ENCODE measurements at places on chromosomes 3 and 15.

GRCh38 chr3:88573472-88573871, 423.7 kb downstream of the C3orf38 start:
- no peak for DNase-seq

DNA sequence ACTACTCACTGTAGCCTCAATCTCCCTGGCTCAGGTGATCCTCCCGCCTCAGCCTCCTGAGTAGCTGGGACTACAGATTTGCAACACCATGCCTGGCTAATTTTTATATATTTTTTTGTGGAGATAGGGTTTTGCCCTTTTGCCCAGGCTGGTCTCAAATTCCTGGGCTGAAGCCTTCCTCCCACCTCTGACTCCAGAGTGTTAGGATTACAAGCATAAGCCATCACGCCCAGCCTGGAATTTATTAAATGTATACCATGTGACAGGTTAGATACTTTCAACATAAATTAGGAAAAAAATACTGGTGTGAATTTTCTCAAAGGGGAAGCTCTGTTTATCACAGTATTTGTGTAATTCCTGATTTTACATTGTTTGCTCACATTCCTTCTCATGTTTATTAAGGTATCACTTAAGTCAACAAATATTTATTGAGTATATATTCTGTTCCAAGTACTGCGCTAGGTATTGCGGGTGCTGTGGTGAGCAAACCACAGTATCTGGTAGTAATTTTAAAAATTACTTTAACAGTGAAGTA, 24.8 kb downstream of the PPP4R2 start:
- no peak for DNase-seq

- no peak for DNase-seq
Observed at GRCh38 chr15:91891788-91892345, 38.4 kb downstream of the SLCO3A1 start.

GRCh38 chr3:178236555-178237277, 299.5 kb upstream of the KCNMB2 start:
- DNase-seq, result no peak

GRCh38 chr15:89664441-89665350, 9.4 kb upstream of the KIF7 start:
- DNase-seq, result no peak

- no peak for DNase-seq
Observed at GRCh38 chr3:156377718-156378117, 177.2 kb downstream of the SSR3 start.

GRCh38 chr3:103195216-103195615, 760.4 kb downstream of the ZPLD1 start:
- DNase-seq, result no peak

DNA sequence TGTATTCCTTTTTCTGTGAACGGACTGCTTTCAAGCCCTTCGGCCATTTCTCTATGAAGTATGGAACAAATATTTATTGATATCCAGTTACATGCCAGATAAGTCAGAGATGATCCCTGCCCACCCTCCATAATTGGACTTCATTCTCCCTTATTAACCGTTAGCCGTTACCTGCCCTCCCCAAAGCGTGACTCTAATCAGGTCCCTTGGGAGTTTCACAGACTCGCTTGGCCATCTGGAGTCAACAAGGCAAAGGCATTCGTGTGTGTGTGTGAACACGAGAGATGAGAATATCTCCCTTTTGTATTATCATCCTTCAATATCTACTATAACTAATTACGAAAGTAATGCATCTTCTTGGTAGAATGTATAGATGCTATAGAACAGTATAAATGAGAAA, 314.5 kb downstream of the TLE3 start:
- DNase-seq, result no peak

- no peak for DNase-seq
Observed at GRCh38 chr15:38687775-38688495, 123.3 kb upstream of the RASGRP1 start.

DNA sequence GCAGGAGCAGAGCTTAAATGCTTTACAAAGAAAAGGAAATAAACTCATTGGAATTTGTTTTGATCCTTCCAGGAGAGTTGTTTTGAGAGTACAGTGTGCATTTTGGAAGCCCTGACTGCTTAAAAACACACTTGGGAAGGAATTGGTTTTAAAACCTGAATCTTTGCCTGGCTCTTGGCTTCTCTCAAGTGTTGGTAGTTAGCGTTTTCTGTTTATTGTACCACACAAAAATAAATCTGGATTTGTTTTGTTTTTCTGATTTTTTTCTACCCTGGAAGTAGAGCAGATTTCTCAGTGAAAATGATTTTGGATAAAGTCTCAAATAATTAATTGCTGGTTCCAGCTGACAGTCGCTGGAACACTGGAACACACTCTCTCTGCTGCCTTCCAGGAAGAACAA, 90.6 kb downstream of the CHST2 start:
- no peak for DNase-seq

GRCh38 chr3:41711651-41712050, 250.3 kb downstream of the ULK4 start:
- DNase-seq, result no peak

GRCh38 chr3:153614140-153614539, 452.1 kb downstream of the RAP2B start:
- no peak for DNase-seq
